ENCODE measurements at places on chromosomes 11 and 22.

GRCh38 chr11:125072218-125072960, 9.3 kb downstream of the SLC37A2 start:
- DNase-seq, result no peak

GRCh38 chr22:49686495-49687219, 141.0 kb downstream of the BRD1 start:
- no peak for DNase-seq

- DNase-seq, result no peak
Measured at GRCh38 chr22:38266120-38266519, 6.7 kb downstream of the TMEM184B start.

DNA sequence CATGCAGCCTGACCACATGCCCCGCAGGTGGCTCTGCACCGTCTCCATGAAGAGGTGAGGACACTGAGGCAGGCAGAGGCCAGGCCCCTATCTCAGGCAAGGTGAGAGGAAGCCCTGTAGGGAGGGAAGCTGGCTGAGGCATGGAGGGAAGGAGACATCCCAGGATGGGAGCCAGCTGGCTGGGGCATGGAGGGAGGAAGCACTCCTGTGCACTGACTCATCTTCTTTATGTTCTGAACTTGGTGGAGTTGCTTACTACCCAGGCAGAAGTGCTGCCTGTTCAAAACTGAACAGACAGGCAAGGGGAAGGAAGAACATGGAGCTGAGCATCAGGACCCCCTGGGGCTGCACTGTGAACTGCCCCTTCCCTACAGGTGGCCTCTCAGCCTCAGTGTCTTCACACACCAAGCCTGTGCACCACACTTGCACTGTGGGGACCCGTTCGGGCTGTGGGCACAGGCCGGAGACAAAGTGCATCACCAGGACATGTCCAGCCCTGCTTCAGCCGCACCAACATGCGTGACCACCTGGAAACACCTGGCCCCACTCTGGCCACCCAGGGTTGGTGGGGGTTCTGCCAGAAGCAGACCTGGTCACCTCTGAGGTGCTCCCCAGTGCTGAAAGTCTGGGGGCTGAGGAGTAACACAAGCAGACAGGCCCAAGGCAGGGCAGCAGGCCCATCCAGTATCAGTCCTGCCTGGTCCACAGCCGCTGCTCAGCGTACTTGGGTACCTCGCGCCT, 55.5 kb downstream of the DGCR2 start:
- no peak for DNase-seq

GRCh38 chr11:76653674-76654284, 16.8 kb downstream of the LRRC32 start:
- no peak for DNase-seq

GRCh38 chr11:94218372-94218771, 86.0 kb upstream of the IZUMO1R start:
- no peak for DNase-seq

DNA sequence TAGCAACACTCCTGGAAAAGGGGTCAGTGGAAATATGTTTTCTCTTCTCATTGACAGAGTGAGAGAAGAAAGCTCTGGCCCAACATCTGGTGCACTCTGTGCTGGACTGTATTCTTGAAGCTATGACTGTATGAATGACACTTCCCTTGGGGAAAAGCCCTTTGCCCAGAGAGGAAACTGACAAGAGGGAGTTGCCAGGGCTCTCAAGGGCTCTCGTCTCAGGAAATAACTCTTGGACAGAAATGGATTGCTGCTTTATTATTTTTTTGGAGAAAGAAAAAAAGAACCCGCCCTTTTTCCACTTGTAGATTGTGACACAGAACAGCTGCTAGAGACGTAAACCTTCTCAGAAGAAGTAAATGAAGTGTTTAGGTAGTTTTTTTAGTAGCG, 11.4 kb downstream of the ETS1 start:
- peak; percentile 67 for DNase-seq

DNA sequence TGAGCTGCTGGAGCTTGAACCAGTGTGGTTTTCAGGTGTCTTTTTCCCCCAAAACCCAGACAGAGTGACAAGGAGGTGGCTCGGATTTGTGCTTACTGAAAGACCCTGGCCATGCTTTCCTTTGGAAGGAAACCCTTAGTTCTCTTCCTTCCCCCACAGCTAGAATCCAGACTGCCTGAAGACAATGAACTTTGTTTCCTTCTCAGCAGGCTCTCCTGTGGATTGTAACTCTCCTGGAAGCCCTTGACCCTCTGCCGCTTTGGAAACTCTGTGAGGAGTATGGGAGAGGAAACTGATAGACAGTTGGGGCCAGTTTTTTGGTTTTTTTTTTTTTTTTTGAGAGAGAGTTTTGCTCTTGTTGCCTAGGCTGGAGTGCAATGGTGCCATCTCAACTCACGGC, 62.1 kb upstream of the SESN3 start:
- no peak for DNase-seq

GRCh38 chr11:1371836-1372465, 17.8 kb upstream of the BRSK2 start:
- DNase-seq, result no peak

DNA sequence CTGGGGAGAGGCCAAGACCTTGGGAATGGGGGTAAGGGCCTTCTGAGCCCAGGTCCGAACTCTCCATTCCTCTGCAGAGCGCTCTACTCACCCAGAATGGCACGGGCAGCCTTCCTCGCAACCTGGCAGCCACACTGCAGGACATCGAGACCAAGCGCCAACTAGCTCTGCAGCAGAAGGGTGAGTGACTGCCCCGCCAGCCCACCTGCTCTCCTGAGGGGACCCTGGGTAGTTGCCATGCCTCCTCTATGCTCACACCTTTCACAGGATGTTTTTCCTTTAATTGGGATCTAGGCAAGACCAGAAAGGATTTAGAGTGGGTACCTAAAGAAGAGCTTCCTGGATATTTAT, 35.5 kb downstream of the TREH start:
- no peak for DNase-seq

DNA sequence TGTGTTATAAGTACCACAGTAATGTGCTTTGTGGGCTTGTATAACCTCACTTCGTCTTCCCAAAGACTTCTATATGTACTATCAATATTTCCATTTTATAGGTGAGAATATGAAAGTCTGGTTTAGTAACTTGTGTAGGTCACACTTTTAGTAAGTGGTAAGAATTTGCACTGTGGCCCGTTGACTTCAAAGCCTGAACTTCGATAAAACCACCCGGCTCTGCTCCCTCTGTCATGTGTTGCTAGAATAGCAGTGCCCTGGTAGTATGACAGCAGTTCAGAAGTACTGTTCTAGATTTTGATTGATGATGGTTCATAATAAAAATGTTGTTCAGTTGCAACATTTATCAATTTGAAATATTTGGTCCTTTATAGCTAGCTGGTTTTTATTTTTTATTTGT, 110.2 kb upstream of the SORL1-AS1 start:
- DNase-seq, result no peak

- DNase-seq, result peak; percentile 65
Measured at GRCh38 chr22:22955866-22956535, 68.4 kb downstream of the IGLL5 start.

- no peak for DNase-seq
Measured at GRCh38 chr22:37843741-37844089, 419 bp downstream of the ANKRD54 start.

DNA sequence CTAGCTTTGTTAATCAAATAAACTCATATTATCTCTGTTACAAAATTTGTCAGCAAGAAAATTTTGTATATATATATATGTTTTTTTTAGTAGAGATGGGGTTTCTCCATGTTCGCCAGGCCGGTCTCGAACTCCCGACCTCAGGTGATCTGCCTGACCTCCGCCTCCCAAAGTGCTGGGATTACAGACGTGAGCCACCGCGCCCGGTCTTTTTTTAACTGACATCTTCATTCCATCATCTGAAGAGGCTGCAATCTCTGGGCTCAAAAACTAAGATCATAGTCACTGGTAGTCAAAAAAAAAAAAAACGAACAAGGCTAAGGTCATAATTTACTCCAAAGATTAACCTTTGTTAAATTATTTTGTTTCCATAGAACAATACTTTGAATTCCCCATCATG, 5.3 kb upstream of the KLHDC7B start:
- no peak for DNase-seq

DNA sequence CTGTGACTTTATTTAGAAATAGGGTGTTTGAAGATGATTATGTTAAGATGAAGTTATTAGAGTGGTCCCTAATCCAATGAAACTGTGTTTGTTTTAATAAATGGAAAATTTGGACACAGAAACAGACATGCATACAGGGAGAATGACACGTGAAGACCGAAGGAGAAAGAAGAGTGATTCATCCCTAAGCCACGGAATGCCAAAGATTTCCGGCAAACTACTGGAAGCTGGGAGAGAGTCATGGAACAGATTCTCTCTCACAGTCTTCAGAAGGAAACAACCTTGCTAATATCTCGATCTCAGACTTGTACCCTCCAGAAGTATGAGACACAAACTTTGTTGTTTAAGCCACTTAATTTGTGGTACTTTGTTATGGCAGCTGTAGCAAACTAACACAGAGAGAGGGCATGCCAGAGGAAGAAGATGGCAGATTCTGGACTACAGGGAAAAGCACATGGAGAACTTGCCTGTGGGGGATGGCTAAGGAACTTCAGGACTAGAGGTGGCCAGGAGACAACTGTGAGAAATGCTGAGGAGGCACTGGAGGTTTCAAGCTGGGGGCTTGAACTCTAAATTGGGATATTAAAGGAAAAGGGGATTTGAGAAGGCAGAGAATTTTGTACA, 733.5 kb upstream of the CCDC90B start:
- DNase-seq, result no peak

DNA sequence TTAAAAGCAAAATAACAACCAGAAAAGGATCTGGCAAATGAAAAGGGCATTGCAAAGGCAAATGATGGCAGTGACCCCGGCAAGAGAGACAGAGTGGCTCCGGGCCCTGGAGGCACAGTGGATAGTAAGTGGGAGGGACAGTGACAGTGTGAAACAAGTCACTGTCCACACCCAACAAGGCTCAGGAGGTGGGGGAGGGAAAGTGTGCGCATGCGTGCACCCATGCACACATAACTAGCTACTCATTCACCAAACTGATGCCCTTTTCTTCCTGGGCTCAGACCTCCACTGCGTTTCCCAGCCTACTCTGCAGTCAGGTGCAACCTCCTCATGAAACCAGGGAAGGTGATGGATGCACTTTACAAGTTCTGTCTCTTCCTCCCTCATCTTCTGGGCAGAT, 108.4 kb downstream of the SHANK2 start:
- no peak for DNase-seq

DNA sequence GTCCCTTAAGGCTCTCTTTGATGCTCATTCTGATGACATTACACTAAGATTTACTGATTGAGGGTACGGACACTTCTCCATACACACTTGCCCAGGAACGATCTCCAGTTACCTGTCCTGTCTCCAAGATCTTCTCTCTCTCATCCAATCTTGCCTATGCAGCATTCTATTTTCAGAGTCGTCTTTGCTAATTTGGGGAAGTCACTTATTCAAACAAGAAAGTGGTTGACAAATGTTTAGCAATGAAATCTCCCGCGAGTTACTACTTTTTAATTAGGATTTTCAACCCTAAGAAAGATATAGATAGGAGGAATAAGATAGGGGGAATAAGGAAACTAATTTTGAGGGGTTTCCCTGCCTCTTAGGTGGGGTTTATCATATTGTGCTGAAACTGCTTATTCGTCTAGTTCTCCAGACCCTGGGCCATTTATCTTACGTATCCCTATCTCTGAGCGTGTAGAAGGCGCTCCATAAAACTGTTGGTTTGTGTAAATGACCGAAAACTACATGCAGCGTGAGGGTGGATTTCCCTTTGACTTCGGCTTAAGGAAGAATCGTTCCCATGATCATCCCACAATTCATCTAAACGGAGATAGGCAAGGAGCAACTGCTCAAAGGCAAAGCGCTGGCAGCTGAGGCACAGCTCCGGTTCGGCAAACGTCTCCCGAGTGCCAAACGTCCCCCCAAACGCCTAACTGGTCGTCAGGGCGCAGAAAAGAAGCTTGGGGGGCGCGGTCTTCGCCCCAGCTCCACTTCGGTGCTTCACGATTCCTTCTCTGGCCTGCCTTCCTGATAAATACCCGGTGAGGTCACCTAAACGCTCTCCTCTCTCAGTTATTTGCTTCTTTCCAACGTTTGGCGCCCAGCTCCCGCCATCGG, 804 bp downstream of the APIP start:
- DNase-seq, result no peak

DNA sequence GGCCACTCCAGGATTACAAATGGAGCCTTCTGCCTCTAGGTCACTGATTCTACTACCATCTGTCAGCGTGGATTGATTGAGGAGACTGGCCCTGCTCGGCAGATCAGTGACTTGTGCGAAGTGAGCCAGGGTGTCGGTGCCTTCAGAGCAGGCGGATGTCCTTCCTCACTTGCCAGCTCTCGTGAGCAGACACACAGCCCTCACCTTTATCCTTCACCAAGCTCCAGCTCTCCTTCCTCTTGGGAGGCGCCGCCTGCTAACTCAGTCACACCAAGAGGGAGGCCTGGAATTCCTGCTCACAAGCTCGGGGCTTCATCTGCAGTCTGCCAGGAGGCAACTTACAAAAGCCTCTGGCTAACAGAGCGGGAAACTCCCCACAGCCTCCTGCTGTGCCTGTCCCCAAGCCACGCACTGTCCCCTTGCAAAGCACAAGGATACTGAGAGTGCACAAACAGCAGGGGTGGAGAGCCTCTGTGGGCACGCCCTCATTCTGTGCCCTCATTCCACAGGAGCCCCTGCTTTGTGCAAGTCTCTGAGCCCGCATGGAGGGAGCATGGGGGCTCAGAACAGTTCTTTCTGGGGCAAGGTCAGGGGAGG, 3.5 kb upstream of the TCF20 start:
- DNase-seq, result no peak

- DNase-seq, result no peak
Measured at GRCh38 chr11:31747581-31747980, 63.5 kb downstream of the PAX6 start.

DNA sequence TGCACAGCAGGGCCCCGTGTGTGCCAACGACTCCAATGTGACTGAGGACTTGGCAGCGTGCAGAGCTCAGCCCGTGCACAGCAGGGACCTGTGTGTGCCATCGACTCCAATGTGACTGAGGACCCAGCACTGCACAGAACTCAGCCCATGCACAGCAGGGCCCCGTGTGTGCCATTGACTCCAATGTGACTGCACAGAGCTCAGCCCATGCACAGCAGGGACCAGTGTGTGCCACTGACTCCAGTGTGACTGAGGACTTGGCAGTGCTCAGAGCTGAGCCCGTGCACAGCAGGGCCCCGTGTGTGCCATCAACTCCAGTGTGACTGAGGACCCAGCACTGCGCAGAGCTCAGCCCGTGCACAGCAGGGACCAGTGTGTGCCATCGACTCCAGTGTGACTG, 347.8 kb upstream of the B3GAT1 start:
- DNase-seq, result no peak

- no peak for DNase-seq
Measured at GRCh38 chr22:35712672-35713071, 5.0 kb upstream of the APOL5 start.

GRCh38 chr22:26983311-26983710, 325.9 kb downstream of the MIAT start:
- DNase-seq, result no peak

All from body of pancreas (tissue), 4 donors.